Occipital lobe (tissue), 3 donors: ENCODE measurements at places on chromosomes 5 and 9.

DNA sequence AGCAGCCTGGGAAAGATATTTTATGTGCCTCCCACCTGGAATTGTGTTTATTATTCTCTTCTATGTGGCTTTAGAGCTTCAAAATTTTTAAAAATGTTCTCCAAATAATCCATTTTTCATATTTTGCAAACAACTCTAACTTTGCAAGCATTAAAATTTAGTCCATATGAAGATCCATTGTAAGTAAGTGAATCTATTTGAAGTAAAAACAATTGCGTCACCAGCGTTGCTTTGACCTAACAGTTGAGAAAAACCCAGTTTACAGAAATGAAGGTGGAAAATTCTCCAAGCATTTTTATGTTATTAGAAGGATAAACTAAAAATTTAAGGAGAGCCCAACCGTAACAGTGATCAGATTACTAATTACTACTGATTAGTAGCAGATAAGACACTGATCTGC, 38.9 kb upstream of the TLX3 start:
- DNase-seq: no peak

- no peak for DNase-seq
Observed at GRCh38 chr5:475704-476101, 32.7 kb downstream of the EXOC3 start.

DNA sequence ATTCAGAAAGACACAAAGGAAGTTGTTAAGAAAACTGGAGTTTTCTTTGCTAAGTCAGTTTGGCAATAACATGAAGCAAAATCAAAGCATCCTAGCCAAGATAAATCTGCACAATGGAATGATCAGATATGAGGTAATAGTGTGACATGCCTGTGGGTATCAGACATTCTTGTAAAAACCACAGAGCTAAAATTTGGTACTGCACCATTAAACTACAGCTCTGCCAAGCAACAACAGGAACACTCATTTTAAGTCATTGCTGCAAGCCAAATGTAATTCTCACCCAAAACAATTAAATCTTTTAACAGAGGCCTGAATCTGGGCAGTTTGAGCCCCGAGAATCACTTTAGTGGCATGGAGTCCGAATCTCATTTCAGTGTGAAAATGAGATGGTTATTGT, 96.6 kb downstream of the VCAN start:
- no peak for DNase-seq

- DNase-seq: no peak
Observed at GRCh38 chr5:176912115-176912514, 13.0 kb upstream of the HK3 start.
